Activated gamma-delta T cell (primary cell): ENCODE measurements at places on chromosomes 16 and 17.

DNA sequence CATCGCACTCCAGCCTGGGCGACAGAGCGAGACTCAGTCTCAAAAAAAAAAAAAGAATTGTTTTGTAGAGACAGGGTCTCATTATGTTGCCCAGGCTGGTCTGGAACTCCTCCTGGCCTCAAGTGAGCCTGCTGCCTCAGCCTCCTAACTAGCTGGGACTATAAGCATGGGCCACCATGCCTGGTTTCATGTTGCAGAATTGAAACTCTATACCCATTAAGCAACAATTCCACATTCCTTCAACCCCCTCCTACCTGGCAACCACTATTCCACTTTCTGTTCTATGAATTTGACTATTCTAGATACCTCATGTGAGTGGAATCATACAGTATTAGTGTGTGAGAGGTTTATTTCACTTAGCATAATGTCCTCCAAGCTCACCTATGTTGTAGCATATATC is 24.5 kb downstream of the RNF135 start:
- no peak for DNase-seq

DNA sequence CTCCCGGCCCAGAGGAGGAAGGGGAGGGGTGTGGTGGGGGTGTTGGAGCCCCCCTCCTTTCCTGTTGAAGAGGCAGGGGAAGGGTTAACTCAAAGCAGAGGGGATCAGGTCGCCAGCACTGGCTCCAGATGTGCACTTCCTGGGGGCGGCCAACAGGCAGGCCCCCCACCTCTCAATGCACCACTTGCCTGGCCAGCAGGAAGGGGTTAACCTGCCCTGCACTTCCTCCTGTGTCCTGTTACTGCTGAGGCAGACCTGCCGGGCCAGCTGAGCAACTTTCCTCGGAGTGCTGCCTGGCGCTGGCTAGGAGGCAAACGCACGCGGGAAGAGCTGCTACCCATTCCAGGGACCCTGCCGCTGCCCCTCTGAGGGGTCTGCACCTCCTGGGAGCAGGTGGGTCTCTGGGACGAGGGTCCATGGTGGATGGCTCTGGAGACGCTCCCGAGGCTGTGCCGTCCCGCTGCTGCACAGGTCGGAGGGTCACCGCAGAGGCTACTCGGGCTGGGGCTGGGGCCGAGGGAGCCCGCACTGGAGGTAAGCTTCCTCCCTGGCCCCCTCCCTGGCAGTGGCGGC is at the start of gene EPN3:
Gene EPN3, plus strand, starts transcription at position 284 of the 573 bp plus-strand sequence. CDS start 3,822 bp downstream, outside the sequence.
- no peak for DNase-seq

- no peak for DNase-seq
Observed at GRCh38 chr17:1611715-1612114, 16.9 kb downstream of the SLC43A2 start.

GRCh38 chr16:86680162-86680561 is 101.8 kb downstream of the FOXL1 start:
- DNase-seq = no peak

- DNase-seq = no peak
Observed at GRCh38 chr16:31206776-31207175, 4.2 kb upstream of the PYCARD start.

- peak; percentile 32 for DNase-seq
Observed at GRCh38 chr16:11253009-11253994, 2.7 kb downstream of the SOCS1 start.

GRCh38 chr16:57648581-57649442 is 19.3 kb upstream of the ADGRG3 start:
- no peak for DNase-seq

- no peak for DNase-seq
Observed at GRCh38 chr17:68383443-68384321, 73.6 kb downstream of the WIPI1 start.

DNA sequence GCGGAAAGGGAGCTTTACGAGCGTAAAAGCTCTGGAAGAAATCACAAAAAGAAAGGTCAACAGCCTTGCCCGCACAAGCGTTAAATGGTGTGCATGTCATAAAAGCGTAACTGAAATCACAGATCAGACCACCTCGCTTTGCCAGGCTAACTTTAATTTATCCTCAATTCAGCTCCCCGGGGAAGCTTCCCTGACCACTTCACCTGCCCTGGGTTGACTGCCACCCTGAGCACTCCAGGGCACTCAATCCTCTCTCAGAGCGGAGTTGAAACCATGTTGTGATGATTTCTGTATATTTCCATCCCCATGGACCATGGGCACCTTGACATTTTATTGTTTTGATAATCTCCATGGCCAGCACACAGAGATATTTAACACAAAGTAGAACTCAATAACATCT is 16.1 kb upstream of the NAGS start:
- no peak for DNase-seq

- DNase-seq = no peak
Observed at GRCh38 chr17:39699818-39700147, at the start of gene ERBB2. Gene ERBB2, plus strand, starts transcription at chr17:39700064. Its CDS starts 175 bp downstream, at chr17:39700239.

- DNase-seq = no peak
Observed at GRCh38 chr16:8548166-8548565, 42.1 kb downstream of the TMEM114 start.

- DNase-seq = no peak
Observed at GRCh38 chr17:62819511-62820221, 11.6 kb upstream of the MARCHF10 start.

DNA sequence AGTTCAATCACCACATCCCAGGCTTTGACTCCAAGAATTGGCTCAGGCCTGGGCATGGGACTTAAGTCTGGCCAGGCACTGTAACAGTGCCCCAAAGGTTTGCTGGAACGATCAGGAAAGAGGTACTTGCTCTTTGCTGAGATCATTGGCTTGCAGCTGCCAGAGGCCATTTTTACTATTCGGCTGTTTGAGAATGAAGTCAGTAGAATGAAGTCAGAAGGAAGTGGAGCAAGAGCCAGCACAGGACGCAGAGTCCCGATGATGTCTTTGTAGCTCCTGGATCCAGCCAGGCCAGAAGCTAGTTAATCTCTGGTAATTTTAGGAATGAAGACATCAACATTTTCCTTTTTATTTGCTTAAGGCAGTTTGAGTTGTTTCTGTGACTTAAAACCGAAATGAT is 195.5 kb downstream of the RAB11FIP4 start:
- DNase-seq = no peak

DNA sequence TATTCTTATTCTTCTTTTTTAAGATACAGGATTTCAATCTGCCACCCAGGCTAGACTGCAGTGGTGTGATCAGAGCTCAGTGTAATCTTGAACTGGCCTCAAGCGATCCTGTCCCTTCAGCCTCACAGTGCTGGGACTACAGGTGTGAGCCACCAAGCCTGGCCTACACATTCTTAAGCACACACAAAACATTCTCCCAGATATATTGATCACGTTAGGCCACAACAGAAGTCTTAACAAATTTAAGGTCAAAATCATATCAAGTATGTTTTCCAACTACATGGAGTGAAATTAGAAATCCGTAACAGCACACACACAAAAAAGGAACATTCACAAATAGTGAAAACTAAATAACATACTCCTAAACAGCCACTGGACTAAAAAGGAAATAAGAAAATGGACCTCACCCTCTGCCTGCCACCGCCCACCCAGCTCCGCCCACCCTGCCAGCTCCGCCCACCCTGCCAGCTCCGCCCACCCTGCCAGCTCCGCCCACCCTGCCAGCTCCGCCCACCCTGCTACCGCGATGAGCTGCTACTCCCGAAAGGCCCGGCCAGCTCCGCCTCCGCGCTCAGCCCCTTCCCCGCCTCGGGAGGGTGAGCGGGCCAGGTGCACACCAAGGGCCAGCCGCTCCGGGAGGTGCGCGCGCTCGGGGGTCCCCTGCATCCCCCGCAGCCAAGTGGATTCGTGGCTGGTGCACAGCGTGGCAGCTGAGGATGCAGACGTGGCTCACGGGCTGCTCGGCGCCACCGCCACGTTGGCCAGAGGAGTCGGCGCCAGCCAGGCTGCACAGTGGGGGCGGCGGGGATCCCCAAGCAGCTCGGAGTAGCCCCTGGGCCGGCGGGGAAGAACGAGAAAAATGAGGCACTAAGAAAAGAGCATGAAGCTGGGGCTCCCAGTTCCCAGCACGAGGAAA is 41.2 kb downstream of the C16orf87 start:
- peak; percentile 71 for DNase-seq

- DNase-seq = no peak
Observed at GRCh38 chr17:73492821-73493814, 151.1 kb downstream of the SDK2 start.

DNA sequence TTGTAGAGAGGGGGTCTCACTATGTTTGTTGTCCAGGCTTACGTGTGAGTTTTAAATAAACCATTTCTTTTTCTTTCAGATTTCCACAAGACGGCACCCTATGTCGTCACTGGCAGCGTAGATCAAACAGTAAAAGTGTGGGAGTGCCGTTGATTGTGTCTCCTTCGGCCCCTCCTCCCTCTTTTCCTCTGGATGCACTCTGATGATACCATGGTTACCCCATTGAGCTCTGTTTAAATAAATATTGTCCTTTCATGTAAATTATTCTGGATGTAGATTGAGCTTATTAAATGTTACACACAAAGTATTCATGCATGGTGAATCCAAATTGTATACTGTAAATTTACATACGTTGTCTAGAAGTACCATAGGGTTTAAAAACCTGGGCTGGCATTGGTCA is 29.9 kb downstream of the CLUH start:
- no peak for DNase-seq

DNA sequence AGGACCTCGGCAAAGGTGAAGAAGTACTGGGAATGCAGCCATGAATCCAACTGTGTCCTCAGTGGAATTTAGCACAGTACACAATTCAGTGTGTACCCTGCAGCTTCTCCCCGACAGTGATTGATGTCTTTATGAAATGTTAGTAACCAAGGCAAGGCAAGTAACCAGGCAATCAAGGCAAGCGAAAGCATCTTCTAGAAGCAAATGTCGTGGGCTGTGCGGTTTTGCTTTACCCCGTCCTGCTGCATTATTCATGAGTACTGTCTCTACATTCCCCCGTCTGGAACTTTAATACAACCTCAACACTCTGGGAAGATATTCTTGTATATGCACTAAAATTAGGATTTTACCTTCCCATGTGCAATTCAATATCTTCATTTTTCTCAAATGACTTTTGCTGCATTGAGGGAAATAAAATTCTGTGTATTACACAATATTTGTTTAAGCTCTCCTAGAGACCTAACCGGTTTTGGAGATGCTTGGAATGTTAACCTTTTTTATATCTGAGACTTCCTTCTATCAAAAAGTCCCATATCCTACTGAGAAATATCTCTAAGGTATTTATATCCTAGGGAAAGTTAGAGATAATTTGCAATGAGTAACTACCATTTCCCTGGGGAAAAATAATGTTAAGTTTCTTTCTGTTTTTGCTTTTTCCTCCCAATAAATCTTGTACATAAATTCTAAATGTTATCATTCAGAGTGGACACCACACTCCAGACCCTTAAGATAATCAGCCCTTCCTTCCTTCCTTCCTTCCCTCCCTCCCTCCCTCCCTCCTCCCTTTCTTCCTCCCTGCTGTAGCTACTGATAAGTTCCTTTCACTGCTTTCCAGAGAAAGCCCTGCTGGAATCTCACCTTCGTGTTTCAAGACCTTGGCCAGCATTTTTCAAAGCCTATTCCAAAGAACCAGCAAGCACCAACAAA is 51.9 kb upstream of the ADORA2B start:
- no peak for DNase-seq
